Stomach (tissue), 19 donors: ENCODE measurements at places on chromosomes 5 and 9.

DNA sequence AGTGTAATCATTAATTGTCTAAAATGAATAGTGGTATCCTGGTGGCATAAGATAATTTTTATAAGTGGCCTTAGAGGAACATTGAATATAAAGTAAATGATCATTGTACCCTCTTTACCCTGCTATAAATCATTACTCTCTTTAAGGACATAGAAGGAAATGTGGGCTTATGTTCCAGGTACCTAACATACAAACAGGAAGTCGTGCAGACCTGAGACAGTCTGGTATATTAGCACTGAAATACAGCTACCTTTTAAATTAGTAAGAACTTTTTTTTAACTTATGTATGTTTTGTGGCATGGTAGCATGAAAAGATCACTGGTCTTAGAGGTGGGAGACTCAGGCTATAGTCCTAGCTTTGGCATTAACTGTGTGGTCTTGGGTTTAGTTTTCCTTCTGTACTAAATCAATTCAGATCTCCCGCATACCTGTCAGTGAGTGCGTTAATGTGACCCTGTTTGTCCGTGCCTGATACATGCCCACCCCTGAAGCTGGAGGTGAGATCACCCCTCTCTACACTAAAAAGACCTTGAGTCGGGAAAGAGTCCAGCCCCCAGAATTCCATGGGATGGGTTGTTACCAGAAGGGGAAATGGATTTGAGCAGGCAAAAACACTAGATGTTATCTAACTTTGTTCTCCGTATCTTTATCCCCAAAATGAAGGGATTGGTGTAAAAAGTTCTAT lies 59.4 kb upstream of the ERBIN start:
- H3K27me3 ChIP-seq = no peaks in the 10 kb centered on the region
- no peak for DNase-seq
- H3K4me1 ChIP-seq = no peaks in the 10 kb centered on the region

- H3K27me3 ChIP-seq = no peaks in the 10 kb centered on the region
- no peaks in the 10 kb centered on the region for H3K4me1 ChIP-seq
- H3K4me3 ChIP-seq = no peak overlapping the region
- no peak for DNase-seq
These were observed 70.0 kb downstream of the DMAC1 start for GRCh38 chr9:7729371-7730163.

DNA sequence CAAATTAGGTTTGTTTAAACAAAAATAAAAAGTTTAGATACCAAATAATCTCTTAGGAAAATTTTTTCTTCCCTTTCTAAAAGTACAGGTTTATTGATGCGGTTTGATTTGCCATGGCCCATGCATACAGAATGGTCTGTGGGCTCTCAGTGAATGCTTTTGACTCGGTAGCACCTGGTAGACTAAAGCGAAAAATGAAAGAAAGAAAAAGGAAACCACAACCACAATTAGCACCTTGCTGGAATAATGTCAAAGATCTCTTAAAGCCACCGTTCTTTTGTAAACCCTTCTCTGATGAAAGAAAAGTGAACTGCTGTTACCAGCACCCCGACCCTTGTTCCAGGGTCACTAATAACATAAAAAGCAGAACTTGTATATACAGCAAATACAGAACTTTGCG lies 157.9 kb downstream of the NFIB start:
- no peaks in the 10 kb centered on the region for H3K36me3 ChIP-seq
- DNase-seq = no peak
- no peak overlapping the region for H3K4me3 ChIP-seq

- H3K27ac ChIP-seq = no peak overlapping the region
- H3K4me1 ChIP-seq = peaks cover 25% of the 10 kb centered on the region
- H3K36me3 ChIP-seq = no peaks in the 10 kb centered on the region
- H3K4me3 ChIP-seq = no peak overlapping the region
- no peaks in the 10 kb centered on the region for H3K27me3 ChIP-seq
These were observed 102.3 kb upstream of the PHYKPL start for GRCh38 chr5:178334861-178335260.

DNA sequence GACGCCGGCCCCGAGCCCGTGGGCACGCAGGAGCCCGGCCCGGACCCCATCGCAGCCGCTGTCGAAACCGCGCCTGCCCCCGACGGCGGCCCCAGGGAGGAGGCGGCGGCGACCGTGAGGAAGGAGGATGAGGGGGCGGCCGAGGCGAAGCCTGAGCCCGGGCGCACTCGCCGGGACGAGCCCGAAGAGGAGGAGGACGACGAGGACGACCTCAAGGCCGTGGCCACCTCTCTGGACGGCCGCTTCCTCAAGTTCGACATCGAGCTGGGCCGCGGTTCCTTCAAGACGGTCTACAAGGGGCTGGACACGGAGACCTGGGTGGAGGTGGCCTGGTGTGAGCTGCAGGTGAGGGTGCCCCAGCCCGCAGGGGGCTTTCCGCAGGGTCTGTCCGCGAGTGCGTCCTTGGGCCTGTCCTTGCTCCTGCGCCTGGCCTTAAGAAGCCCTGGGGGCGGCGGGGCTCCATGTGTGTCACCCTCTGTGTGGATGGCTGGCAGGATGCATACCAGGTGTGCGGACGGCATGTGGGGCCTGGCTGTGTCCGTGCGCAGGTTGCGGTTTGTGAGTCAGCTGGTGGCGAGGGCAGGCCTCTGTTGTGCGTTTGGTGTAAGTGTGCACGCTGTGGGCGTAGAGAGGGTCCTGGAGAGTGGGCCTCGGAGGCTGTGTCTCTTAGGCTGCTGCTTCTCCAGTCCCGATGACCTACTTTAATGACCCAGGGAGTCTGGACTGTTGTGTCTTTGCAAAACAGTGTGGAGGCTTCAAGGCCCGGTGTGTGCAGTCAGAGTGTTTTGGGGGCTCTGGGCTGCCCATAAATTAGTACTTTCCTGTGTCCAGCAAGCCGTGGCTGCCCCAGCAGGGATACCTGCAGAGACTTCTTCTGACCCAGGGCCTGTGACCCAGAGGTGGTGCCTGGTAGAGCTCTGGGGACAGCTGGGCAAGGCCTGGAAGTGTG lies 1.6 kb downstream of the WNK2 start:
- peak overlapping the region; percentile 50 for H3K27ac ChIP-seq
- peak overlapping the region; percentile 67 for H3K4me3 ChIP-seq
- H3K4me1 ChIP-seq = peaks cover 62% of the 10 kb centered on the region
- DNase-seq = no peak

DNA sequence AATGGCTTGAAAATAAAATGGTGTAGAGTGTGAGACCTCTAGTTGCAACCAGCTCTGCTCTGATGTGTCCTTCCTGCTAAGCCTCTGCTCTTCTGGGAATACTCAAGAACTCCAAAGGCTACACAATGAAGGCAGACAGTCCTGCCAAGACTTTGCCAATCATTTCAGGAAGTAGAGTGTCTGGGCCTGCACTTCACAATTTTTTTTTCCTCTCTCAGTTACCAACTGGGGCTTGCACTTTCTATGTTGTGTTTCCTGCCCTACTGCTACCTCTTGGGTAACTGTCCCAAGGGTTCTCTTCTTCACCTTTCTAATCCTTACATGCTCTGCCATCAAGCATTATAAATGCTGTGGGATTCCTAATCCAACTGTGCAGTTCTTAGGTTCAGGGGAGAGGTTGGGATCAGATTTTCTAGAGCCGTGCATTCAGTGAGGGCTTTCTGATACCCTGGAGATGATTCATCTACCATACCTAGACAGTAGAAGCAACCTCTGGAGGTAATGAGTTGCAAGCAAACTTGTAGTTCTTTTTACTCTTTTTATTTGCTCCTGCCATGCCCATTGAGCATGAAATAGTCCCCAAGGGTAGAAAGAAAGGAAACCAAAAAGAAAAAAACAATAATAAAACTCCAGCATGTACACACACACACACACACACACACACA lies 365.9 kb downstream of the MLLT3 start:
- no peaks in the 10 kb centered on the region for H3K36me3 ChIP-seq
- H3K27me3 ChIP-seq = no peaks in the 10 kb centered on the region
- H3K4me1 ChIP-seq = no peaks in the 10 kb centered on the region
- H3K4me3 ChIP-seq = no peak overlapping the region
- no peak for DNase-seq

GRCh38 chr5:139738193-139739149 lies 57.1 kb upstream of the PSD2 start:
- H3K27ac ChIP-seq = no peak overlapping the region
- no peaks in the 10 kb centered on the region for H3K4me1 ChIP-seq
- H3K36me3 ChIP-seq = no peaks in the 10 kb centered on the region
- no peak overlapping the region for H3K4me3 ChIP-seq

- H3K4me3 ChIP-seq = no peak overlapping the region
- H3K4me1 ChIP-seq = no peaks in the 10 kb centered on the region
- DNase-seq = no peak
- no peak overlapping the region for H3K27ac ChIP-seq
These were observed 81.7 kb downstream of the ADAMTS19 start for GRCh38 chr5:129541648-129542251.

DNA sequence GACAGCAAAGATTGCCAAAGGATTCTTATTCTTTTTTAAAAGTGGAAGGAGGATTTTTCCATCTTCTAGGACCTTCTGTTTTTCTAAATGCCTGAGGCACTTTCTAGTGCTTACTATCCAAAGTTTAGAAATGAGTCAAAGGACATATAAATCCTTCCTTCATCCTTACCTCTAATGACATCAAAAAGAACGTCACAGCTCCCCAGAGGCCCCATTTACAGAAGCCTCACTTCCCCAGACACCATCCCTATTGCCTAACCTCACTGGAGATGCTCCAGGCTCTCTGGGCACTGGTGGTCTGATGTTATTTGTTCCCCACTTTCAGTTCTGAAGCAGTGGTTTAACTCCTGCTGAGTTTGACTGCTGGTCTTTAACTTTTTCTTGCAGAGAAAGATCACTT lies 504.3 kb downstream of the AGTPBP1 start:
- no peaks in the 10 kb centered on the region for H3K36me3 ChIP-seq
- H3K27me3 ChIP-seq = no peaks in the 10 kb centered on the region
- no peak for DNase-seq
- no peaks in the 10 kb centered on the region for H3K4me1 ChIP-seq
- no peak overlapping the region for H3K4me3 ChIP-seq

GRCh38 chr9:113309204-113309813 lies 6.1 kb upstream of the RNF183 start:
- H3K27ac ChIP-seq = no peak overlapping the region
- peak; percentile 28 for DNase-seq
- no peaks in the 10 kb centered on the region for H3K36me3 ChIP-seq

GRCh38 chr5:143056792-143057579 lies 286.8 kb downstream of the ARHGAP26 start:
- no peak for DNase-seq
- H3K36me3 ChIP-seq = peaks cover 15% of the 10 kb centered on the region
- no peak overlapping the region for H3K4me3 ChIP-seq
- no peaks in the 10 kb centered on the region for H3K27me3 ChIP-seq
- H3K4me1 ChIP-seq = peaks cover 44% of the 10 kb centered on the region
- peak overlapping the region; percentile 3 for H3K27ac ChIP-seq

- no peaks in the 10 kb centered on the region for H3K27me3 ChIP-seq
- DNase-seq = no peak
- H3K36me3 ChIP-seq = no peaks in the 10 kb centered on the region
- H3K4me1 ChIP-seq = no peaks in the 10 kb centered on the region
- H3K4me3 ChIP-seq = no peak overlapping the region
These were observed 11.1 kb upstream of the CACNA1B start for GRCh38 chr9:137866226-137867141.

DNA sequence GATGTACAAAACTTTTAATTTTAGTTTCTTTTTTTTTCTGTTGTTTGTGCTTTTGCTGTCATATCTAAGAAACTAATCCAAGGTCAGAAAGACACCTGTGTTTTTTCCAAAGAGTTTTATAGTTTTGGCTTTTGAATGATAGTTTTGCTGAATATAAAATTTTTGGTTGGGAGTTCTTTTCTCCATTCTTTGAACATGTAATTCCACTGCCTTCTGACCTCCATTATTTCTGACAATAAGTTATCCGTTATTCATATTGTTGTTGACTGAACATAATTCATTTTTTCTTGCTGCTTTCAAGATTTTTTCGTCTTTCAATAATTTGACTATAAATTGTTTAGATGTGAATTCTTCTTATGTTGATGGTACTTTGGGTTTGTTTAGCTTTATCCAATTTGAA lies 82.2 kb upstream of the SLC24A2 start:
- no peaks in the 10 kb centered on the region for H3K27me3 ChIP-seq
- no peak overlapping the region for H3K4me3 ChIP-seq
- DNase-seq = no peak
- H3K36me3 ChIP-seq = no peaks in the 10 kb centered on the region

- peaks cover 46% of the 10 kb centered on the region for H3K4me1 ChIP-seq
- peak; percentile 81 for DNase-seq
- no peak overlapping the region for H3K4me3 ChIP-seq
- H3K27me3 ChIP-seq = no peaks in the 10 kb centered on the region
These were observed 13.1 kb upstream of the SLC12A7 start for GRCh38 chr5:1125030-1125357.

DNA sequence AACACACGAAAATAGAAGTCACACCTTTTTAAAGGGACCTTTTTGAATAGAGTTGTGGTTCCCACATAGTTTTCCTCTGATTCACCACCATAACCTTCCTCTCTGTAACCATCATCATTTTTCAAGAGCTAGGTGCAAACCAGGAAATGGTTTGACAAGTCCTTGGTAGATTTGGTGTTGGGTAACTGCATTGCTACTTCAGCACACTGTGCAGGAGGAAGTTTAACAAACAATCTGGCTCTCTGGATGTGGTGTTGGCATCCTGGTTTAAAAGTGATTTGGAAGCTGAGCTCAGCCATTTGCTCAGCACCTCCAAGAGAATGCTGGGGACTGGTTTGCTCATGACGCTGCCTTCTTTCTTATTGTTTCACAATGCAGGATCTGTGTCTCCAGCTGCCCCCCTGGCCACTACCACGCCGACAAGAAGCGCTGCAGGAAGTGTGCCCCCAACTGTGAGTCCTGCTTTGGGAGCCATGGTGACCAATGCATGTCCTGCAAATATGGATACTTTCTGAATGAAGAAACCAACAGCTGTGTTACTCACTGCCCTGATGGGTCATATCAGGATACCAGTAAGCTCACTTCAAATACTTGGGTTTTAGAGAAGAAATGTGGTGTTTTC lies 213.1 kb downstream of the RFK start:
- H3K27ac ChIP-seq = peak overlapping the region; percentile 50
- peaks cover 3% of the 10 kb centered on the region for H3K4me1 ChIP-seq
- no peak for DNase-seq
- H3K4me3 ChIP-seq = no peak overlapping the region

DNA sequence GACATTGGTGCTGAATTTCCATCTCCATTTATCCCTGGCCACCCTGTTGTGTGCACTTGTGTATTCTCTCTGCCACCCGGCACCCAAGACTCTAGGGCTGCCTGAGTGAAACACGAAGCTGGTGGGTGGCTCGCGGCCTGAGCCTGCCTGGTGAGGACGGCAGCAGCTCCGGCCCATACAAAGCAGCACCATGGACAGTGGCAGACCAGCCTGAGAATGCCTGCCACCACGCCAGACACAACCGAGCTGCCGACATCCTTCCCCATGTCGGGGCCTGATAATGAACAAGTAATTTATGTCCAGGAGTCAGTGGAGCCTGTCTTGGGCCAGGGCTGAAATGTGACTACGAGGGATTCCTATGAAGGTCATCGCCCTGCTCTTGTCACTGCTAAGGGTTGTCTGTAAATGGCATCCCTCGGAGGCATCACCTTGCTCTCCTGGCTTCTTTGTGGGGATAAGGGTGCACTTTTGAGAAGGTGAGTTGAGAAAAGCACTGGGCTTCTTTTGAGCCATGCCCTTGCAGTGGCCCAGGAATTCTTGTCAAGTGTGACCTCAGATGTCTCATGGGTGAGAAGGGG lies 175.7 kb downstream of the MELK start:
- no peaks in the 10 kb centered on the region for H3K36me3 ChIP-seq
- H3K4me3 ChIP-seq = no peak overlapping the region
- peaks cover 12% of the 10 kb centered on the region for H3K27me3 ChIP-seq
- no peaks in the 10 kb centered on the region for H3K4me1 ChIP-seq
- DNase-seq = peak; percentile 27
- H3K27ac ChIP-seq = no peak overlapping the region
